ENCODE measurements at places on chromosomes 11 and 22. TPM values are rescaled to one million over a fixed set of nuclear protein-coding genes. Genes with fewer than 3 reads are reported as not detected.

Gene FAM83F
- total RNA-seq, result not detected

Gene RTN4R
- 1.2 TPM for total RNA-seq

Gene CNGA4
- not detected for total RNA-seq

DNA sequence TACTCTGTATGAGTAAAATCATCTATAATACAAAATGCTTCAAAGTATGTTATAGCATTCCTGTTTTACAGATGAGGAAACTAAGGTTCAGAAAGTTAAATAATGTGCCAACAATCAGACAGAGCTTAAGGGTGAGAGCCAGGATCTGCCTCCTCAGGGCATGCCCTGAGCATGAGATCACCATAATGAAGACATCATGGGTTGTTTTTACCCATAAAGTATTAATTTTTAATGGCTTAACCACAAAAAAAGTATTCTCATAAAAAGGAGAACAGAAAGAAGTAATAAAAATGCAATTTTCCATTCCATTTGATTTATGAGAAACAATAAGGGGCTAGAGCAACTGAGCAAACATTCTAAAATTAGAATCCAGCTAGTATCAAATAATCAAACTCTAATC, 534.3 kb upstream of the ARHGAP42 start:
- no peaks in the 10 kb centered on the region for H3K27me3 ChIP-seq
- no peaks in the 10 kb centered on the region for H3K4me1 ChIP-seq
- no peak overlapping the region for H3K27ac ChIP-seq
- no peaks in the 10 kb centered on the region for H3K36me3 ChIP-seq

DNA sequence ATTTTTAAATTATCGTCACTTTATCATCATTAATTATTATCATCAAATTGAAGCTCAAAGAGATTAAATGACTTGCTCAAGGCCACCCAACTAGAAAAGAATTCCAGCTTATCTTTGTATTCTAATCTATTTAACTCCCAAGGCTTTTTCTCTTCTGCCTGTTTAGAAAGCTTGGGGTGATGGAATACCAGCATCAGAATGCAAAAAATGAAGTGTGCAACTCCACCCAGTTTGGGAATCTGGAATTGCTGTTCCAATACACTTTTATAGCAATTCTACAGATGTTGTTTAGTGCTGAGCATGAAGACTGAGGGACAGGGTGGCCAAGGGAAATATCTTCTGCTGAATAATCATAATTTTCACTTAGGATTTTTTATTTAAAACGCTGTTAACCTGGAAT, 97.2 kb upstream of the FIBIN start:
- no peaks in the 10 kb centered on the region for H3K36me3 ChIP-seq
- no peak overlapping the region for H3K4me3 ChIP-seq

GRCh38 chr11:7638710-7639642, 34.3 kb downstream of the CYB5R2 start:
- DNase-seq, result no peak
- peaks cover 10% of the 10 kb centered on the region for H3K4me1 ChIP-seq

- H3K27me3 ChIP-seq, result no peaks in the 10 kb centered on the region
- H3K27ac ChIP-seq, result no peak overlapping the region
- H3K36me3 ChIP-seq, result no peaks in the 10 kb centered on the region
- H3K4me1 ChIP-seq, result no peaks in the 10 kb centered on the region
- no peak overlapping the region for H3K4me3 ChIP-seq
Measured at GRCh38 chr11:91926965-91927364, 297.7 kb upstream of the FAT3 start.

Data from endothelial cell of umbilical vein (primary cell).